IPS DF 6.9 (cell line): ENCODE measurements at places on chromosomes 2 and 18.

- DNase-seq = no peak
These were observed 84.8 kb downstream of the VRK2 start for GRCh38 chr2:58131191-58132011.

DNA sequence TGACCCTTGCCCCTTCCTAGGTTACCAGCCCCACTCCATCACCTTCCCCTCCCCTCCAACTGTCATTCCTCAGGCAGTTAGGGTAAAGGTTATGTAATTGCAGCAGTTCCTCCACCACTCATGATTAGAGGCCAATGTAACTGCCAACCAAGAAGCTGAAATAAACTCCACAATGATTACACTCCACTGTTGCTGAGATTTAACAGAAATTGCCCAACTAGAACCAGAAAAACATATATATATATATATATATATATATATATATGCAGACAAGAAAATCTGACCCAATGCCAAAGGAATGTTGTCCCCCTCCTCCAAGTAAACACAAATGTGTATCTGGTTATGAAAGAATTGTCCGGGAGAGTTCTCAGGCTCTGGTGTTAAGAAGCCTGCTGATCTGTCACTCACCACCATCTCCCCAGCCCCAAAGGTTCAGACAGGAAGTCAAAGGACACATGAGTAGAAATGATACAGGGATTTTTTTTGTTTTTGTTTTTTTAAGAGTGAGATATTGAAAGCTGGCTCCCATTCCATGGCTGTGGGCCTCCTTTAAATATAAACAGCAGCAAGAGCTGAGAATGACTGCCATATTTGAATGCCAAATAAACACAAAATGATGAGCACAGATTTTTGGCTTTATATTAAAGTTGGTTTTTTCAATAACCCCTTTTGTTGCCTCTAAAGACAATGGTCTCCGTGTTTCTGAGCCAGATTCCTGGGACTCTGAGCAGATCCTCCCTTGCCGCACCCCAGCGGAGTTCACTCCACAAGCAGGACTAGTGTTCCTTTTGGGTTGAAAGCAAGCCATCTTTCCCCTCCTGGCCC lies 127.2 kb upstream of the MAPRE2 start:
- no peak for DNase-seq

GRCh38 chr2:110157153-110157793 lies 41.7 kb upstream of the MALL start:
- peak; percentile 18 for DNase-seq

DNA sequence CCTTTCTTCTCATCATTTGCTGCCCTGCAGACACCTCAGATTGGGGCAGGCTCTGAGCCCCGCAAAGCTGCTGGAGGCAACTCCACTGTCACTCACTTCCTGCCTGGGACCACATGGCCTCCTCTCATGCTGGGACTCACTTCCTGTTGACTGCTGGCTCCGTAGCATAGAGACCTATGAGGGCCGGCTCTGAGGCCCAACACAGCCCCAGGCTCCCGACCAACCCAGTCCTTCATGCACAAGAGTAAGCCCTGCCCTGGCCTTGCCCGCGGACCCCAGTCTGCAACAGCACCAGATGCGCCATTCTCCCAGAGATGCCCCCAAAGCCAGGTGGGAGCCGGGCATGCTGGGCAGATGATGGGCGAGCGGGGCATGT lies 55.7 kb downstream of the DNMT3A start:
- no peak for DNase-seq

DNA sequence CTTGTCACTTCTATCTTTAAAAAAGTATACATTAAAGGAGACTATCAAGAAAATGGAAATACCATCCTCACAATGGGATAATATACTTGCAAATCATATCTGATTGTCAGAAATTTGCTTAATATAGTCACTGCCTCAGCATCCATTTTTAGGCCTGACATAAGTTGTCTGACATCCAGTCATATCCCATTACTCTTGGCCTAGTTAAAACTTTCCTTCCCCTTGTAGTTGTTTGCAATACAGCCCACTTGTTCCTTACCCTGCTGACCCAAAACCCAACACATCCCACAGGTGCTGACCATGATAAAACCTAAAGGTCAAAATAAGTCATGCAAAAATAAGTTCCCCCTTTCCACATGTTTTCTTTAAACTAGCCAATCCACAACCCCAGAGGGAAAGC lies 3.6 kb upstream of the ARHGEF33 start:
- DNase-seq = no peak

DNA sequence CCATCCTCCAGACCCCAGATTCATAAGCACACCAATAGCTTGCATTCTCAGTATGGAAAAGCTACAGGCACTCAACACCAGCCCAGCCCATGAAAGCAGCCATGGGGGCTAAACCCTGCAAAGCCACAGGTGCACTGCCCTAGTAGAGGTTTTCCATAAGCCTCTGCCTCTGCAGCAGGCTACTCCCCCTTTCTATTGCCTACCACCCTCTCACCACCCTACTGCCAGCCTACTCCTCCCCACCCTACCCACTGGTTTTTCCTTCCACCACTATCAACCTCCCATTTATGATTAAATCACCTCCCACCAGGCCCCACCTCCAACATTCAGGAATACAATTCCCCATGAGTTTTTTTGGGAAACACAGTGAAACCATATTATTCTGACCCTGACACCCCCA lies 96.4 kb upstream of the TEKT4 start:
- no peak for DNase-seq

GRCh38 chr18:62088156-62088555 lies 98.7 kb downstream of the PIGN start:
- DNase-seq = no peak

DNA sequence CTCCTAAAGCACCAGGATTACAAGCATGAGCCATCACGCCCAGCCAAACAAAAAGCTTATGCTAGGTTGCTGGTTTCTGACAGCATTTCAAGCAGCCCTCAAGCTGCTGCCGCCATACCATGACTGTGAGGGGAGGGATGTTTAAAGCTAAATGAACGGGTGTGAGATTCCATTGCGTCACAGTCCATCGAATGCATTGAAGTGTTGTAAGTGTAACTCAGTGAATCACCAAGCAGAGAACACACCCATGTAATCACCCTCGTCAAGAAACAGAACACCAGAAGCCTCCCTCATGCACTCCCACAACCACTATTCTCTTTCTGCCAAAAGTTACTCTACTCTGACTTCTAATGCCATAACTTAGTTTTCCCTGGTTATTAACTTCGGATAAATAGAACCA lies 32.8 kb upstream of the MC5R start:
- no peak for DNase-seq

DNA sequence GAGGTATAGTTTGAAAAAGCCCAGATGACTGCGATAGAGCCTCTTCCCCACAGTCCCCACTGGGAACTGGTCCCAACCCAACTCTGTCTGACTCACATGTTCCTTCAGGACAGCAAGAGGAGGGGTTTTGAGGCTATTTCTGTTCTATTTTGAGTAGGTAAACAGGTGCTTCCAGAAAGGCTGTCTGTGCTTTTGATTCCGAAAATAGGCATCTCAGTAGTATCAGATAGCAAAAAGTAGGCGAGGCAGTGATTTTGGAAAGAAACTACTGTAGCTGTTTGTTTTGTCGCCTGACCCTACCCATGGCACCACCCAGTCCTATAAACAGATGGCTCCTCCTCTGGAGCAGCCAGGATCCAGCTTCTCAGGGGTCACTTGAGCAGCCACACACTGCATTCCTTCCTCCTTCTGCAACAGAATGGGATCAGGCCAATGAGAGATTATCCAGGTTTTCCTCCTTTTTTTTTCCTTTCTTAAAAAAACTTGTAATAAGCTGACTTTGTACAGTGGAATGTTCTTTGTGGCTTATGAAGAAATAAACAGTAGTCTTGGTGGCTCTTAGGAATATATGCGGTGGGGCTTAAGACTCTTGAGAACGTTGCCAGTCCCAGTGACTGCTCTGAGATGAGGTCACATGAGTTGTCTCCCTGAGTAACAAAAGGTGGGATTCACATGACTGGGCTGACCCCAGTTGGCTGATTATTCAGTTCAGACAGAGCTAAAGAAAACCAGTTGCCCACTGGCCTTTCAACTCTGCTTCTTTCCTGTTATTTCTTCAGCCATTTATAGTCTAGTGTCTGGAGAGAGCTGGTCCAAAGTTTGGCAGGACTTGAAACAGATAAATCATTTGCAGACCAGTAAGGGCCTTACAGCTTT lies 98.6 kb downstream of the KCNS3 start:
- DNase-seq = no peak
